Activated CD4-positive, alpha-beta T cell treated with anti-CD3 and anti-CD28 coated beads, Interleukin-2, amount 10 ng/mL, durations not matched to agents 24 days and 14 days (primary cell): ENCODE measurements at places on chromosomes 12 and 14. TPM values are rescaled to one million over a fixed set of nuclear protein-coding genes. Genes with fewer than 3 reads are reported as not detected.

GIT2 gene
- total RNA-seq, result 87.1 and 88.6 TPM in 2 replicates

DNA sequence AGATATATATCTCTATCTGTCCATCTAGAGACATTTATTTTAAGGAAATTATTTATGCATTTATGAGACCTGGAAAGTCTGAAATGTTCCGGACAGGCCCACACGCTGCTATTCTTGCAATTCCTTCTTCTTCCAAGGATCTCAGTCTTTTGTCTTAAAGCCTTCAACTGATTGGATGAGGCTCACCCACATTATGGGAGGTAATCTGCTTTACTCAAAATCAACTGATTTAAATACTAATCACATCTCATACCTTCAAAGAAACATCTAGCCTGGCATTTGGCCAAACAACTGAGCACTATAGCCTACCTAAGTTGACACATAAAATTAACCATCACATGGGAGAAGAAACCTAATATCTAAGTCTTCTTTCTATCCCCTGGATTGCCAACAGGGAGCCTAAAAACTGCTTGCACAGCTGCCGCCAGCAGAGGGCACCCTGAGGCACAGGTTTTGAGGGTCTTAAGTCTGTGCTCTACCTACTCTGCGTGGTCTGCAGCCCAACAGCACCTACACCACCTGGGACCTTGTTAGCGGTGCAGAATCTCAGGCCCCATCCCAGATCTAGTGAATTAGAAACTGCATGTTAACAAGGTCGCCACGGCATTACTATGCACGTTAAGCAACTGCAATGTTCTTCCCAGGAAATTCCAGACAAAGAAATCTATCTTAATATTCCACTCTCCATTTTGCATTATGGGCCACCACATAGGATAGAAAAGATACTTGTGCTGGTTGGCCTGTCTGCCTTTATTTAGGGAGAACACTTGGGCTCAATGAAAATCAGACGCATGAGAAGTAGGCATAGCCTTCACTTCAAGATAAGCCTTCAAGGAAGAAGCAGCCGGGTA is 249.7 kb downstream of the FOXG1 start:
- H3K4me3 ChIP-seq, result no peak overlapping the region
- no peaks in the 10 kb centered on the region for H3K27me3 ChIP-seq
- no peak overlapping the region for H3K27ac ChIP-seq
- H3K36me3 ChIP-seq, result no peaks in the 10 kb centered on the region
- no peaks in the 10 kb centered on the region for H3K4me1 ChIP-seq

GRCh38 chr14:68797121-68797670 is 4.3 kb upstream of the ZFP36L1 start:
- peak overlapping the region; percentile 18 for H3K4me3 ChIP-seq
- H3K27me3 ChIP-seq, result no peaks in the 10 kb centered on the region
- peak overlapping the region; percentile 100 for H3K27ac ChIP-seq
- H3K36me3 ChIP-seq, result peaks cover 19% of the 10 kb centered on the region

DNA sequence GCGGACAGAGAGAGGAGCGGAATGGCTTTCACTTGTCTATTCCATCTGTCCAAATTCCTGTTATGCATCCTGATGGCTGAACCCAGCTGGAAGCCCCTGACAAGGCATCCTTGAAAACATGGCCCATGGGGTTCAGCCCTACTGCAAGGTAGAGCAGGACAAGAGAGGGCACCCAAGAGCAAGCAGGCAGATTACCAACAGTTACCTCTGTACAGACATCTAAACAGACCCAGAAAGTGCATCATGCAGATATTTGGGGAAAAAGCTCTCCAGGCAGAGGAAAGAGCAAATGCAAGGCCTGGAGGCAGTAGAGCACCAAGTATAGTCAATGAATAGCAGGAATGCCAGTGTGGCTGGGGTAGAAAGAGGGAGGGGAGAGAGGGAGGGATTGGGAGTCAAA is 407.5 kb downstream of the PCNX1 start:
- H3K27ac ChIP-seq, result no peak overlapping the region
- peaks cover 5% of the 10 kb centered on the region for H3K27me3 ChIP-seq
- DNase-seq, result no peak

- H3K36me3 ChIP-seq, result peaks cover 34% of the 10 kb centered on the region
- no peak for DNase-seq
- H3K4me3 ChIP-seq, result no peak overlapping the region
Measured at GRCh38 chr14:52430474-52430873, 116.4 kb downstream of the PTGER2 start.
